ENCODE measurements at places on chromosomes 3 and 15.

DNA sequence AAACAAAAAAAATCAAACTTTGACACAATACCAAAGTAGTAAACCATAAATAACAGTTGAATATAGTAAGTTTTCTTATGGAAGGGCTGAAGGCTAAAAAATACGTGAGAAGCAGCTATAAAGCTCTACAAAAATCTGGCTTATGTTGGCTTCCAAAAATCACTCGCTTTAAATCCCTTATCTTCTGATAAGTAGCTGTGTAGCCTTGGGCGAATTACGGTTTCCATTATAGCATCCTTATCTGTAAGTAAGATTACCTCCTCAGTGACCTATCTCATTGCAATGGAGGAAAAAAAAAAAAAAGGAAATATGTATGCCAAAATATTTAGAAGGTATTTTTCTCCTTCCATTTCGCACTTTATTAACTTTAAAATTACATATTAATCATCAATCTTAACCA, 348.6 kb downstream of the PLOD2 start:
- DNase-seq = no peak

GRCh38 chr3:151016478-151016795, 43.9 kb upstream of the CLRN1 start:
- DNase-seq = no peak

- no peak for DNase-seq
Measured at GRCh38 chr3:37687966-37688365, 173.7 kb upstream of the CTDSPL start.

DNA sequence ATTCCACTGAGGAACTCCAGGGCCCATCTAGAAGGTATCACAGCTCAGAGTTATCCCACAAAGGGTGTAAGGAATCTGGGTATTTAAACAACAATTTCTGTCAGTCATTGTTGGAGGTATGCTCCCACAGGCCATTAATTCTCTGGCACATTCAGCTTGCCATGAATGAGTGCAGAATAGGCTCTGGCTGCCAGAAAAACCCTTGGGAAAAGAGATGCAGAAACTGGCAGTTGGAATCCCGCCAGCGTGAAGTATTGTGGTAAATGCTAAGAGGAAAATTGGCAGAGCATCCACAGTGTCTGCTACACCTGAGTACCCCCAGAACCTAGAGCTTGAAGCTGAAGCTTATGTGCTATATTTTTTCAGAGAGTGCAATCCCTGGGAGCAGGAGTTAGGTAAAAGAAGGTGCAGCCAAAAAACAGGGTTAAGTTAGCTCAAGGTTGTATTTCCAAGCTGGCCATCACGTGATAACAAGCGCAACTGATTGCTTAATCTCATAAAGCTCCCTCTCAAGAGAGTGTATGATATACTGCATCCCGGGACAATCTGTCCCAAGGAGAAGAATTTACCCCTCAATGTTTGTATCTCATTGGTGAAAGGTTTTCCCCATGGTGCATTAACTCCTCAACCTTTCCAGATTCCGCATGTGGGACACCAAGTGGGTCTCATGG, 94.2 kb upstream of the ACP3 start:
- DNase-seq = no peak

DNA sequence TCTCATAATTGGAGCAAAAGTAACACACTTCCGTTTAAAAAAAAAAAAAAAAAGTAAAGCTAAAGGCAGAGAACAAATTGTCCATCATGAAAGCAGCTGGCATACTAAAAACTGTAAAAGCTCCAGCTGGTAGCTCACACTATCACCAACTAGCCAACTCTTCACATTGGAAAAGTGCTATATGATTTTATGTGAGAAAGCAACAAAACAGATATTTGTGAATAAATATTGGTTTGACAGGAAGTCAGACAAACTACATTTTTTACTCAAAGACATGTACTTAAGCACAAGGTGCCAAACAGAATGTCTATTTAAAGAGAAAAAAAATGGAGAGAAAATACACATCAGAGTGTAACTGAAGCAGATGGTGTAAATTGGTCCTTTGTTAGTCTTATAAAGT, 231.2 kb upstream of the CADM2 start:
- DNase-seq = no peak

DNA sequence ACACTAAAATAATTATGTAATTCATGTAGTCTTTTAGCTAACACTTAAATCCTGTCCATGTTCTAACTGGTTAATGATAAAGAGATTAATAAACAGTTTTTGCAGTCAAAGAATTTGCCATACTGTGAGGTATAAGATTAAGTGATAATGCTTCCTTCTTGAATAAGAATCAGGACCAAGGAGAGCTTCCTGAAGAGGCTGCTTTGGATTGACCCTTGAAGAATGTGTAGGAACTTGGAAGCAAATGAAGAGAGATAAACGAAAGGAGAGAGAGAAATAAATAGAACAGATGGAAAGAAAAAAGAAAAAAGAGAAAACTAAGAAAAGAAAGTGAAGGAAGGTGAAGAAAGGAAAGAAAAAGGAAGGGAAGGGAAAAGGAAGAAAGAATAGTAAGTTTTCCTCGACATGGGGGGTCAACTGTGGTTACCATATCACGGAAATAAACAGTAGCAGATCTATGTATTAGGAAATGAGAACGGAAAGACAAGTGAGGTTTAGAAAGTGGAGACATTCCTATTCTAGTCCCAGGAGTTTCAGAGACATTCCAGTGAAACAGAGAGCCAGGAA, 539.8 kb downstream of the FGF12 start:
- no peak for DNase-seq

DNA sequence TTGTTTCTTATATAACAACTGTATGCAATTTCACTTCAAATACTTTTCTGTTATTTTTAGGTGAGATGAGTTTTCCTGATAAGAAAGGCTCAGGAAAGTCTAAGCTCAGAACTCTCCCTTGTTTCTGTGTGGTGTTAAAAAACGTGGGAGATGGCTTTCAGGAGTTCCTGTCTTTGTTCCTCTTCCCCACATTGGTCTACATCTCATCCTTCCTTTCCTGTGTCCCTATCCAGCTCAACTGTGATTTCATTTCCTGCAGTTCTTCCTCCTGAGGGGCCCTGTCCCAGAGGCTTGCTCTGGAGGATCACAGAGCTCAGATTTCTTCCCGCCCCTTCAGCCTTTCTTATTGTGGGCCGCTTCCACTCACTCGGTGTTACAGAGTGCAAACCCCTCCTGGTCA, 11.2 kb downstream of the SEC13 start:
- DNase-seq = no peak
